ENCODE measurements at places on chromosomes 5 and 9.
A peak's percentile ranks its signal among the peaks of the same experiment; 100 is the strongest.

DNA sequence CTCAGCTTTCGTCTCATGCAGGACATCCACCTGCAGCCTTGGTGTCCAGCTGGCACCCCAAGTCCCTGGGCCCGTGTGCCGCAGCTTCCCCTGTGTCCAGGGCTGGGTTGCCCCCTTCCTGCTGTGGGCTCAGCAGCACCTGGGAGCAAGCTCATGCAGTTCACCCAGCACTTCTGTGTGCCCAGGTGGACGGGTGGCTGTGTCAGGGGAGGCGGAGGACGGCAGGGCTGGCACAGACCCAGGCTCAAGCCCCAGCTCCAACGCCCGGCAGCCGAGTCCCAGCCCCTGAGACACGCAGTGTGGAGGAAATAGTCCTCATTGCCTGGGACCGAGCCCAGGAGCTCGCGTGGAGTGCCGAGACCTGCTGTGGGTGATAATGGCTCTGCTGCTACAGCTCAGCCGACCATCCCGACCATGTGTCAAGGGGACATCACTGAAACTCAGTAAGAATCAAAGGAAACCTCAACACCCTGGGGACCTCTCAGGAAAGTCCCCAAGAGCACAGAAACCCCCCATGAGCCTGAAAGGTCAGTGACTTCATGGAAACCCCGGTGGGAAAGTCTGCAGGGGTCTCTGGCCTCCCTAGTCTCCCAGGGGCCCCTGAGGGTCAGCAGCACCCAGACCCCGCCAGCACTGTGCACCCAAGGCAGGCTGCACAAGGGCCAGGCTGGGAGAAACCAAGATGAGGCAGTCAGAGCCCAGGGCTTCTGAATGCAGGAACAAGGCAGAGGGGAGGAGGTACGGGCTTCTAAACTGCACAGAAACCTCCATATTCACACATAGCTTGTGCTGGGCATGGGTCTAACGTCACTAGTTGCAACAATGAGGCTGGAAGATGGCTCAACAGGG is 38.8 kb downstream of the LPCAT1 start:
- no peak for DNase-seq

DNA sequence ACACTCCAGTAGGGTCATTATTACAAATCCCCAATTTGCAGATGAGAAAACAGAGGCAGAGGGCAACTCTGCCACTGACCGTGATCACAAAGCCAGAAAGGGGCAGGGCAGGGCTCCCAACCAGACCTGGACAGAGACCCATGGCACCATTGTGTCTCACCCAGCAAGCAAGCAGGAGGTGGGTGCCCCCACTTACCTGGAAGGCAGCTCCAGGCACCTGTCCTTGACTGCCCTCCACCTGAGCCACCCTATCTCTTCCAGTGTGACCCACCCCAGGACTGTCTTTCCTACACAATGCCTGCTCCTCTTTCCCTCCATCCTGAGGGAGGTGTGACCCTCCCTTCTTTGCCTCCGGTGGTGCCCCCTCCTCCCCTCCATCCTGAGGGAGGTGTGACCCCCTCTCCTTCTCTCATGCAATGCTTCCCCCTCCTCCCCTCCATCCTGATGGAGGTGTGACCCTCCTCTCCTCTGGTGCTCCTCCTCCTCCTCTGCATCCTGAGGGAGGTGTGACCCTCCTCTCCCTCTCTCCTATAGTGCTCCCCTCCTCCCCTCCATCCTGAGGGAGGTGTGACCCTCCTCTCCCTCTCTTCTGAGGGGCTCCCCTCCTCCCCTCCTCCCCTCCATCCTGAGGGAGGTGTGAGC is 198.0 kb downstream of the MED10 start:
- no peak for DNase-seq

- DNase-seq: no peak
Observed at GRCh38 chr9:111412280-111412679, 71.9 kb downstream of the ECPAS start.

GRCh38 chr5:98031926-98032325 is 741.5 kb upstream of the RGMB start:
- no peak for DNase-seq

DNA sequence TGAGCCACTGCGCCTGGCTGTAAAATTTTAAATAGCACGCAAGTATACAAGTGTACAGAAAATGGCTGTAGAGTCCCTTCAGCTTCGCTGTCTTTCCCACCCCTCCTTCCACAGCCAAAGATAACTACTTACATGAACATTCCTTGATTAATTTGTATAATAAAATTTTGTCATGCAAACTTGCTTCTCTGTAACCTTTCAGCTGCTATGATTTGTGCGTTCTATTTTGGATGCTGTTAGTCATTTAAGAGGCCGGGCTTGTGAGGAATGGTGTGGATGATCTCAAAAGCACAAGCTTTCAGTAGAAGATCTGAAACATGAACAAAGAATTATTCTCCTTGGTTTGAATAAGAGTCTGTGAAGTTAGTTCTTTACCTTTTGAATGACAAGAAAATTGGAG is 115.0 kb upstream of the TLE1 start:
- no peak for DNase-seq

GRCh38 chr9:130450344-130451003 is 5.7 kb downstream of the ASS1 start:
- DNase-seq: no peak

DNA sequence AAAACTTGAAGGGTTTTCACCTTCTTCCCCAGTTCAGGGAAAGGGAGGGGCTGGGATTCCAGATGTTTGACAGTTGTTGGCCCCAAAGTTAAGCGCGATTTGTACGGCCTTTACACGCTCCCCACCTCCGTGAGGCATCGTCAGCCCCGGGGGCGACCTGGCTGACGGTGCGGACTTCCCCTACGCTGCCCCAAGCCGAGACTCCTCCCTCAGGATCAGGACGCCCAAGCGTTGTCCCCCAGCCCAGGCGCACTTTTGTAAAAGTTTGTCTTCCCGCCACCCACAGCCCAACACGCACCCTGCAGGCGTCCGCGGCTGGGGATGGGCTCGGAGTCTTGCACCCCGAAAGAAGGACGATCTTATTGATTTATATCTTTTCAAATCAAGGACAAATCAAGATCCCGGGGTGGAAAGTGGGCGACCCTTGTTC is 713 bp downstream of the MOB3B start:
- DNase-seq: peak; percentile 43

- DNase-seq: no peak
Observed at GRCh38 chr5:33692980-33693379, 198.8 kb downstream of the ADAMTS12 start.

GRCh38 chr5:98768960-98769209 is 4.6 kb upstream of the RGMB start:
- DNase-seq: no peak

DNA sequence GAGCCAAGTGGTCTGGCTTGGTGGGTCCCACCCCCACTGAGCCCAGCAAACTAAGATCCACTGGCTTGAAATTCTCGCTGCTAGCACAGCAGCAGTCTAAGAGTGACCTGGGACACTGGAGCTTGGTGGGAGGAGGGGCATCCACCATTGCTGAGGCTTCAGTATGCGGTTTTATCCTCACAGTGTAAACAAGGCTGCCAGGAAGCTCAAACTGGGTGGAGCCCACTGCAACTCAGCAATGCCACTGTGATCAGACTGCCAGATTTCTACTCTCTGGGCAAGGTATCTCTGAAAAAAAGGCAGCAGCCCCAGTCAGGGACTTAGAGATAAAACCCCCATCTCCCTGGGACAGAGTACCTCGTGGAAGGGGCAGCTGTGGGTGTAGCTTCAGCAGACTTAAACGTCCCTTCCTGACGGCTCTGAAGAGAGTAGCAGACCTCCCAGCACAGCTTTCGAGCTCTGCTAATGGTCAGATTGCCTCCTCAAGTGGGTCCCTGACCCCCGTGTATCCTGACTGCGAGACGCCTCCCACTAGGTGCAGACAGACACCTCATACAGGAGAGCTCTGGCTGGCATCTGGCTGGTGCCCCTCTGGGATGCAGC is 18.2 kb upstream of the STK32A start:
- peak; percentile 20 for DNase-seq

DNA sequence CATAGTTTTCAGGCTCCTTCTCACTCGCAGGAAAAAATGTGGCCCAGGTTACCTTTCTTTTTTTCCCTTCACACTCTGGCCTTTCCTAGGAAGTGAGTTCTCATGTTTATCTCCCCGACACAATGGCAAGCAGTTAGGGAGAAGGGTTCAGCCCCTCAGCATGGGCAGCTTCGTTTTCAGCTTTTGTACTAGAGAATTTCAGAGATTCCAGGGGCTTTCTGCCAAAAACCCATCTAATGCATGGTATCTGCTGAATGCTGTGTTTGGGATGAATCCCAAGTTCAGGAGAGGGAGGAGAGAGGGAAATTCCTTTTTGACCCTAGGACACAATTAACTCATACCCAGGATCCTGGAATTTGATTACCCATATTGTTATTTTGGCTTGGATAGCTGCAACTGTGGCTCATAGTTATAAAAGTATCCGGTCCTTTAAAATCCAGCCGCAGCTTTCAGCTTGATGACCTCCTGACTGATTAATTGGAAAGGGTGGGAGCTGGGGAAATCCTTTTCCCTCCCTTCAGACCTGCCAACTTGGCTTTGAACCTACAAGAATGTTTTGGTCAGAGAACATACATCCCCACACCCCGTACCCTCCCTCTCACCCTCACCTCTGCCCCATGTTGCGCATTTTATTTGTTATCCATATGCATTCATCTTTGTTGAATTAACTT is 78.4 kb downstream of the TMEM252 start:
- no peak for DNase-seq

- DNase-seq: no peak
Observed at GRCh38 chr9:99811172-99811571, 10.5 kb upstream of the NR4A3 start.

DNA sequence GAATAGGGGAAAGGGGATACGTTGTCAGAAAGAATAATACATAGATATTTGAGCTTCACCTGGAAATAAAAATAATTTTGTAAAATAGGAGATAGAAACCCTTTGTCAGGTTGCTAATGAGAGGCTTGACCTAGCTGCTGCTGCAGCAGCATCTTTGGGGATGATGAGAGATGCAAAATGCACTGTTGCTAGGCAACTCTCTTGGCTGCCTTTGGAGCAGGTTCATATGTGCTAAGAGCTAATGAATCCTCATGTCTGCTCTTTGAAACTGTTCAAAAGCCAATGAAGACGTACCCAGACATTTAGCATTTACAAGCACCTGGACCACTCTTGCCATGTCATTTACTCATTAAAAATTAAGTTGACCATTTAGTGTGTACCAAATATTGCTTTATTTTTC is 121.7 kb downstream of the FOCAD start:
- no peak for DNase-seq

- DNase-seq: no peak
Observed at GRCh38 chr5:10227379-10227778, 22.3 kb downstream of the ATPSCKMT start.

- DNase-seq: no peak
Observed at GRCh38 chr9:37639109-37639762, 11.5 kb upstream of the FRMPD1 start.

GRCh38 chr5:5374009-5374715 is 48.3 kb upstream of the ICE1 start:
- no peak for DNase-seq

DNA sequence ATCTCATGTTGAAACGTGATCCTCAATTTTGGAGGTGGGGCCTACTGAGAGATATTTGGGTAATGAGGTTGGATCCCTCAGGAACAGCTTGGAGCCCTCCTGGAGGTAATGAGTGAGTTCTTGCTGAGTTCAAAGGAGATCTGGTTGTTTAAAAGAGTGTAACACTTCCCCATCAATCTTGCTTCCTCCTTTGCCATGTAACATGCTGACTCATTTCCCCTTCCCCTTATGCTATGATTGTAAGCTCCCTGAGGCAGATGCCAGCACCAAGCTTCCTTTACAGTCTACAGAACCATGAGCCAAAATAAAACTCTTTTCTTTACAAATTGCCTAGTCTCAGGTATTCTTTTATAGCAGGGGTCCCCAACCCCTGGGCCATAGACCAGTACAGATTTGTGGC is 352.3 kb downstream of the SLCO4C1 start:
- no peak for DNase-seq

- DNase-seq: no peak
Observed at GRCh38 chr5:153902016-153902415, 136.7 kb downstream of the FAM114A2 start.

- DNase-seq: no peak
Observed at GRCh38 chr5:123089914-123090660, 1.0 kb downstream of the PRDM6 start.

DNA sequence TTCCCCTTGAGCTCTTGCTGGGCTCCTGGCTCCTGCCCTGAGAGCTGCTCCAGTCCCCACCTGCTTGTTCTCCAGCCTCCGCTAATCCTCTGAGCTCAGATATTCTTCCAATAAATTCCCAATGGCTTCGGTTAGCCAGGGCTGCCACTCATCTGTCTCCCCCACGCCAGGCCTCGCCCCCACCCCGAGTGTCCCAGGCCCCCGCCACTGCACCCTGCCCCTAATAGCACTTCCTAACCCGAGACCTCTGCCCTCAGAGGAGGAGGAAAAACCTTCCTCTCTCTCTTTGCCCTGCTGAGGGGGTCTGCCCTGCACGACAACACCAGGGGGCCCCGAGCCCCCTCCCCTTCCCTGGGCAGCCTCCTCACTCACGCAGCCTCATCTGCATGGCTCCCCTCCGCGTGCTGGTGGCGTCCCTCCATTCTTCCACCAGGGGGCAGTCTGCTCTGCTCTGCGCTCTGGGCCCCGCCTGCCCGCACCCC is 5.4 kb upstream of the LCN15 start:
- DNase-seq: peak; percentile 58

DNA sequence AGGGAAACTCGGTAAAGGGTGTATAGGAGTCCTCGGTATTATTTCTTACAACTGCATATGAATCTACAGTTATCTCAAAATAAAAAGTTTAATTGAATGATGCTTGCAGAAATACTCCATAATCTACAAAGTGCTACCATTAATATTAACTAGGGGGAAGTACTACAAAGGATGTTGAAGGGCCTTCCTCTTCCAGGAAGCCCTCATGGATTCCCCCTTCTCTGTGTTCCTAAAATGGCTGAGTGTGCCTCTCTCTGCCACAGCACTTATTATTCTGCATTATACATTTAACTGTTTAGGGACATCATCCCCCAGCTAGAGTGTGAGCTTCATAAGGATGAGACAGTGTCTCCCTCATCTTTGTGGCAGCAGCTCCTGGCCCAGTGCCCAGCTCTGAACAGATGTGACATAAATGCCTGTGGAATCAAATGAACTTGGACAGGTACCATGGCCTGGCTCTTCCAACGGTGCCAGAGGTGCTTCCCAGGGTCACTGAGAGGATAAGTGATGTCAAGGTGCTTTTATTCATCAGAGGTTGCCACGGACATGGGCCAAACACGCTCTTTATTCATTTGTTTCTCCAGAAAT is 99.5 kb downstream of the PAX5 start:
- DNase-seq: no peak
